ENCODE measurements at places on chromosomes 12 and 14.

DNA sequence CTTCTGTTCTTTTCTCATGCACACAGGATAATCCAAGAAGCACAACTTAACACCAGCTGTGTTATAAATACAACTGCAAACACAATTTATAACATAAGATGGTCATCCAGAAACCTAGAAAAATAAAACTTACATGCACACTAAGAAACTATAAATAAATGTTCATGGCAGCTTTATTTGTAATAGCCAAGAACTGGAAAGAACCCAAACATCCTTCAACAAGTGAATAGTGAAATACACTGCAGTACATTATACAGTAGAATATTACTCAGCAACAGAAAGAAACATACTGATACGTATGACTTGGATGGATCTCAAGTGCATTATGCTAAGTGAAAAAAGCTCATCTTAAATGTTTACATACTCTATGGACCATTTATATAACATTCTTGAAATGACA is 132.7 kb downstream of the SPTSSA start:
- no peak for DNase-seq

- peak; percentile 17 for DNase-seq
Observed at GRCh38 chr14:21978184-21978998, 304.8 kb upstream of the OR4E1 start.

DNA sequence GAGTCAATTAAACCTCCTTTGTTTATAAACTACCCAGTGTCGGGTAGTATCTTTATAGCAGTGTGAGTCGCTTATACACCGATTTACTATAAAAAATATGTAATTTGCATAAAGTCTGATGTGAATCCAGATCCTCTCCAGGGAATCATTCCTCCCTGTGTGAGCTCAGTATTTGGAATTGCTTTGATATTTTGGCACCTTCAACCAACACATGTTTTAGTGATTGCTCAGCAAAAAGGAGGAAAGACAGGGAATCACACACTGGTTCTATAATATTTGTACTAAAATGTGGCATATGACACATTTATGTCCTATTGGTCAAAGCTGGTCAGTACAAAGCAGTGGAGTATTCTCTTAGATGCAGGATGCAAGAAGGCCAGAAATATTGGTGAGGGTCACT is 703.9 kb upstream of the ATXN7L3B start:
- DNase-seq, result no peak

DNA sequence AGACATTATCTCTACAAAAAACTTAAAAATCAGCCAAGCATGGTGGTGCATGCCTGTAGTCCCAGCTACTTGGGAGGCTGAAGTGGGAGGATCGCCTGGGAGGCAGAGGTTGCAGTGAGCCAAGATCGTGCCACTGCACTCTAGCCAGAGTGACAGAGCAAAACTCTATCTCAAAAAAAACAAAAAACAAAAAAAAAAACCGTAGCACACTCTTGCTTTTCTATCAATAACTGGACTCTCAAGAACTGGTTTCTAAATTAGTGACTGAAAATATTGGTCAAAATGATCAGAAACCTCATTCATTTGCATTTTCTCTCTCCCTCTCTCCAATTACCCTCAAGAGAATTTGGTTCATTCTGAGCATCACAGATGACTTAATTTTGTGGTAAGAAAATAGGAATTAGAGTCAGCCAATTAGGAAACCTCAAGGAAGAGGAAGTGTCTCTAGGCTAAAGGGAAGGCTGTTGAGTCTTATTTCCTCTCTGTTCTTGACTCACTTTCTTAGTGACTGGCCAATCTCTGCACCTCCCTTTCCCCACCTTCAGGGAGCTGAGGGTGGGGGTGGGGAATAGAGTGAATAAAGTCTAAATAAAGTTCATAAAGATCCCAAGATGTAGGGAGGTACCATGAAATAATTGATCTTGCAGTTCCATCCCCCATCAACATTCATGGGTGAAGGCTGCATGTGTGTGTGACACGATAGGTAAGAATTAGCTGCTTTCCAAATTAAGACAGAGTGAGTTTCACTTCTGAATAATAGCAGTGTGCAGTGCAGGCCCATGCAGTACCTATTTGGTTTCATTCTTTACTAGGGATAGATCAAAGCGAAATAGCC is 6.8 kb upstream of the PSMA6 start:
- DNase-seq, result peak; percentile 73

DNA sequence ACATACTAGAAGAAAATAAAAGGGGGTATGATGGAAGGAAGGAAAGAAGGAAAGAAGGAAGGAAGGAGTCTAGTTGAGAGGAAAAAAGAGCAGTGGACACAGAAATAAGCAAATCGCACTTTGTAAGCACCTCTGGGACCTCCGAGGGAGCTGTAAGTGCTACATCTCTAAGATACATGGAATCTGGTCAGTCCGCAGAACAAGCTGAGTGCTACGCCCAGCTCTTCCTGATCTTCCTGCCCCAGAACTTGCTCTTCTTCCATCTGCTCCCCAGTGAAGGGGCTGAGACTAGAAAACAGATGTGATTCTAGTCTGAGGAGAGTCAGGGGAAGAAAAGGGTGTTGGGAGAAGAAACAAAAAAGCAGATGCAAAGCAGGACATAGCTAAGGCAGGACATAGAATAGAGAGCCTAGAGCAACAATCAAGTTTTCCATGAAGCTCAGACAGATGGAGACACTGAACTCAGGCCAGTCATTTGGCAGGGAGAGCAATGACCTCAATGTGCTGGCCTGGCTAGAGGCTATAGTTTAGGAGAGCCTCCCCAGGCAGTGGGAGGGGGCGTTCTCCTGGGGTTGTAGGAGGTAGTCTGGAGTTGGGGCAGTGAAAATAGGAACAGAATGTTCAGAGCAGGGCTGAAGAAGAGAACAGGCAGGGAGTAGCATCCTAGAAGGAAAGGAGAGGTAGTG is 1.7 kb upstream of the MFAP5 start:
- DNase-seq, result no peak
